ENCODE measurements at places on chromosomes 5 and 9. TPM values are rescaled to one million over a fixed set of nuclear protein-coding genes. Genes with fewer than 3 reads are reported as not detected.

GRCh38 chr9:24189986-24190385 lies 355.7 kb downstream of the IZUMO3 start:
- no peak for DNase-seq

GRCh38 chr5:133821311-133821741 lies 147.1 kb downstream of the C5orf15 start:
- DNase-seq, result no peak

- DNase-seq, result peak; percentile 29
Observed at GRCh38 chr5:2038321-2039179, 155.8 kb upstream of the IRX4 start.

DNA sequence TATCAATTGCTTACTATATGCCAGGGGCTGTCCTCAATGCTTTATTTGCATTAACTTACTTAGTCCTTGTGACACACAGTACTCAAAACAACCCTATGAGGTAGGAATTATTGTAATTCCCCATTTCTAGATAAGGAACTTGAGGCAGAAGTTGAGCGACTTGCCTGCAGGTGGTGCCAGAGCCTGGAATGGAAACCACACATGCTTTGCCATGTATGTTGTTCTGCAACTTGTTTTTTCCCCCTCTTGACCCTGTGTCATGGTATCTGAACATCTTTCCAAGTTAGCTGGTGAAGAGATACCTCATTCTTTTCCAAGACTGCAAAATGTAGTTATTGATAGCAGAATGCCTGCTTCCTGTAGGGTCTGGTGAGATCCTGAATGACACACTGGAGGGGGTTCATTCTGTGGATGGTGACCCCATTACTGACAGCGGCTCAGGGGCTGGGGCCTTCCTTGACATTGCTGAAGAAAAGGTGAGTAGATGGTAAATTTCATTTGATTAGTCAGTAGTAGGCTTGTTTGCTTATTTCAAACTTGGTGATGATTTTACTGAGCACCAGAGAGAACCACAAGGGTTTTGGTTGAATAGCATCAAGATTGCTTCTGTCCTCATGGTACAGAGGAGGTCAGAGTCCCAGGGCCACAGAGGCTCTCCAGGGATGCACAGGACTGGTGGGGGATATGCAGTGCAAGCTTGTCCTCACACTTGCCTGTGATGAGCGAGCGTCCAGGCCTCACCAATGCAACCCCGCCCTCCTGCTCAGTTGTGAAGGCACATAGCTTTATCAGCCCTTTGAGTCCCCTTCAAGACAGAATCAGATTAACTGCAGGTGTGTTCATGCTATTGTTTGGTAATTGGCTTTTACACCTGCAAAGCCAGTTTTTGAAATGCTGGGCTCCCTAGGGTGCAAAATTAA lies 57.0 kb downstream of the COL15A1 start:
- DNase-seq, result peak; percentile 89

- DNase-seq, result no peak
Observed at GRCh38 chr5:117394506-117395157, 820.0 kb upstream of the SEMA6A start.

- peak; percentile 81 for DNase-seq
Observed at GRCh38 chr5:52856564-52856963, 68.8 kb downstream of the ITGA1 start.

DNA sequence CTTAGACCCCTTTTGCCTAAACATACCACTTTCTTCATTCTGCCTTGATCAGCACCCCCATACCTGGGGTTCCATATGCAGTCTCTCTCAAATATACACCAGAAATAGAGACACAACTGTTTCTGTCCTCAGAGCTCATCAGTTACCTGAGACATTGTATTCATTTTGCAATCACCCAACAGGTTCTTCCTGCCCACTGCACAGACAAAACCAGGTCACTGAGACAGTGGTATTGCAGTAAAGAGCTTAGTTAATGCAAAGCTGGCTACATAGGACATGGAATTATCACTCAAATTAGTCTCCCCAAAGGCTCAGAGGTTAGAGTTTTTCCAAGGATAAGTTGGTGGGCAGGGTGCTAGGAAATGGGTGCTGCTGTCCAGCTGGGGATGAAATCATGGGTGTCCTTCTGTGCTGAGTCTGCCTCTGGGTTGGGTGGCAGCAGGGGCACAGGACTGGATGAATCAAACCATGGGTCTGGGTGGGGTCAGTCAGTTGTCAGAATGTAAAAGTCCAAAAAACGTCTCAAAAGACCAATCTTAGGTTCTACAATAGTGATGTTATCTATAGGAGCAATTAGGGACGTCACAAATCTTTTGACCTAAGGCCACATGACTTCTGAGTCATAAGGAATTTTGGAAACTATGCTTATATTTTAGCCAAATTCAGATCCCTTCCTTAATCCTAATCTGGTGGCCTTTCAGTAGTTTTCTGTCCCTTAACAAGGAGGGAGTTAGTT lies 41.0 kb downstream of the KCNV2 start:
- peak; percentile 19 for DNase-seq

DNA sequence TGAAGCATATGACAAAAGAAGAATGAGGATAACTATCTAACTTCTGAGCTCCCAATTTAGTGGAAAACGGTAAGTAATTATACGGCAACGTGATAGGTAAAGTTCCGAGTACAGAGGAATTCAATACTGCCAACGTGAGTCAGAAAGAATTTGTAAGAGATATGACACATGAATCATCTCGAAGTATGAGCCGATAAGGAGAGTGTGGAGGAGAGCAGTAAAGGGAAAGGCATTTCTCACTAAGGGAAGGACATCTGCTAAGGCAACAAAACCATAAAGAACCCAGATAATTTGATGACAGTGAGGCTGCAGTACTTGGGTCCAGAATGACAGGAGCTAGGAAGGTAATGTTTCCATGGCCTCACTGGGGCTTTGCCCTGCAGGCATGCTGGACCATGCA lies 11.0 kb downstream of the MPDZ start:
- DNase-seq, result peak; percentile 63

PDE6A gene
- total RNA-seq, result not detected

SLC34A1 gene
- not detected for total RNA-seq

GALNT12 gene
- 4.5 TPM for total RNA-seq

RNF183 gene
- not detected for total RNA-seq

LCN10 gene
- not detected for total RNA-seq

TMEM252 gene
- not detected for total RNA-seq

WNT8A gene
- not detected for total RNA-seq

PCDHGB5 gene
- 25.0 TPM for total RNA-seq

FST gene
- 52.5 TPM for total RNA-seq

CDHR2 gene
- not detected for total RNA-seq

Data from fibroblast of villous mesenchyme (primary cell).